ENCODE measurements at places on chromosomes 4 and X.

GRCh38 chrX:80246271-80246670 is 174.0 kb upstream of the TENT5D start:
- DNase-seq, result no peak

DNA sequence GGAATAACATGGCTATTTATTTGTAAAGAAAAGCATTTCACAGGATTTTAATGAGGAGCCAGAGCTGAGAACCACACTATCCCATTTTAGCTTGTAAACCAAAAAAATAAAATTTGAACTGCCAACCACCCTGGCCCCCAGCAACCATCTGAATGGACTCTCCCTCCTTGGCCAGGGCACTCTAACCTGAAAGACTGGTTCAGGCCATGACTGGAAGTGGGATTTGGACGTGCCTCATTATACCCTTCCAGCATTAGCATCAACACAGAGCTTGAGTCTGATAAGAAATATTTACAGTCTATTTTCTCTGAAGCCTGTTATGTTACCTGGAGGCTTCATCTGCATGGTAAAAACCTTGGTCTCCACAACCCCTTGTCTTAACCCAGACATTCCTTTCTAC is 30.0 kb downstream of the METAP1 start:
- no peak for DNase-seq

DNA sequence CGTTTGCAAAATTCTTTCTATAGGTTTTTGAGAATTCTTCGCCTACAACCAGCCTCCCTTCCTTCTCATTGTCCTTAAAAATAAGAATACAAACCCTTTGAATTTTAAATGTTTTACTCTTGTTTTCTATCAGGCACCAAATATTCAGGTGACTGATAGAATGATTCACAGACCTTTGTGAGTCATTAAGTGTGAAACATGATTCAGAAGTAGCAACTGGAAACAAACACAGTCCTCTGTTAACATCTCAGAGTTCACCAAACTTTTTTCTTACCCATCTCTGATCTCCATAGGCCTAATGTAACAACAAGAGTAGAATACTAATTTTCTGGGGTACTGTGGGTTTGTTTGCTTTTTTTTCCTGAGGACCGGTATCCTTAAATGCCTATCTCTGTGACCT is 63.4 kb upstream of the MAB21L2 start:
- DNase-seq, result no peak

GRCh38 chrX:18542905-18543304 is 117.5 kb downstream of the CDKL5 start:
- DNase-seq, result no peak

DNA sequence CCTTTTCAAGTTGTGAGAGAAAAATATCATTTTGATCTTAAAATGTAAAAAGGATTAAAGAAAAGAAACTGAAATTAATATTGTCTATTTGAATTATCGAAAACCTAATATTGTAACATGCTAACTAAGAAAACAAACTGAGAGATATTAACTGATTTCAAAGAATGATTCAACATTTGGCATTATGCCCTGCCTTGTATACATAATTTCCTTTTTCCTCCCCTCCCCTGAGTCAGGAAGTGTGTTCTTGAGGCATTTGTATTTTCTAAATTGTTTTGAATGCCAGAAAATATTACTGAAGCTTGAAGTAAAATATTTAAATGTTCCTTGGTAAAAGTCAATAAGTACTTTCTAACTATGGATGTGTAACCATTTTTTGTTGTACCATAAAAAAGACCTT is 49.4 kb downstream of the RPS6KA3 start:
- DNase-seq, result peak; percentile 10

GRCh38 chr4:116736756-116737155 is 348.6 kb downstream of the TRAM1L1 start:
- no peak for DNase-seq

GRCh38 chr4:20761382-20761781 is 61.1 kb downstream of the PACRGL start:
- DNase-seq, result no peak

- DNase-seq, result no peak
Measured at GRCh38 chr4:68613752-68614151, 37.6 kb upstream of the UGT2B17 start.

- peak; percentile 31 for DNase-seq
Measured at GRCh38 chr4:84324303-84325245, 174.5 kb downstream of the NKX6-1 start.

GRCh38 chr4:48008021-48008596 is 8.4 kb downstream of the CNGA1 start:
- DNase-seq, result no peak

DNA sequence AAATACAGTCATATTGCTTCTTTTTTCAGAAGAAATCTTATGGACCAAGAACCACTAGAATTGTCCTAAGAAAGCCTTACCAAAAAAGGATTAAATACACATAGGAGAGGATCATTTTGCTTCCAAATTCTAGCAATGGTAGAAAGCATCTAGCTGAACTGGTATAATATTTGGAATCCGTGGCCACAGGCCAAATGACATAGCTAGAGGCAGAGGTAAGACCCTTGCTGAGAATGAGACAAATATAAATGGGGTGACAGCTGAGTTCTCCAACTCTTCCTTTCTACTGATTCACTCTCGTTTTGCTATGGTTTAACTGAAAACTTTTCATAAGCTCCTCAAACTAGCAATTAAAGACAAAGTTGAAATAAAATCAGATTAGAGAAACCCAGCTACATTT is 150.0 kb downstream of the TTC29 start:
- DNase-seq, result no peak

DNA sequence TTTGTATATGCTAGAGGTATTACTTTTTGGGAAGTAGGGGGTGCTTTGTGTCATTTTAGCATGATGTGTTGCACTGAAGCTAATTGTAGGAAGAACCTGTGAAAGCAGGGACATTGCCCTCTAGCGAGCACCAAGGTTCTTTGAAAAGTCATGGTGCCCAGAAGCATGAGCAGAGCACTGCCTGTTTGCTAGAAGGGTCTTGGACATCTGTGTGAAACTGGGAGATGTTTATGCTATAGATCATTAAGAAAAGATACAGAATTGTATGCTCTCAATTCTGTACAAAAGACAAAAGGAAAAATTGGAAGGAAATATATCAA is 14.7 kb downstream of the GRPR start:
- no peak for DNase-seq

DNA sequence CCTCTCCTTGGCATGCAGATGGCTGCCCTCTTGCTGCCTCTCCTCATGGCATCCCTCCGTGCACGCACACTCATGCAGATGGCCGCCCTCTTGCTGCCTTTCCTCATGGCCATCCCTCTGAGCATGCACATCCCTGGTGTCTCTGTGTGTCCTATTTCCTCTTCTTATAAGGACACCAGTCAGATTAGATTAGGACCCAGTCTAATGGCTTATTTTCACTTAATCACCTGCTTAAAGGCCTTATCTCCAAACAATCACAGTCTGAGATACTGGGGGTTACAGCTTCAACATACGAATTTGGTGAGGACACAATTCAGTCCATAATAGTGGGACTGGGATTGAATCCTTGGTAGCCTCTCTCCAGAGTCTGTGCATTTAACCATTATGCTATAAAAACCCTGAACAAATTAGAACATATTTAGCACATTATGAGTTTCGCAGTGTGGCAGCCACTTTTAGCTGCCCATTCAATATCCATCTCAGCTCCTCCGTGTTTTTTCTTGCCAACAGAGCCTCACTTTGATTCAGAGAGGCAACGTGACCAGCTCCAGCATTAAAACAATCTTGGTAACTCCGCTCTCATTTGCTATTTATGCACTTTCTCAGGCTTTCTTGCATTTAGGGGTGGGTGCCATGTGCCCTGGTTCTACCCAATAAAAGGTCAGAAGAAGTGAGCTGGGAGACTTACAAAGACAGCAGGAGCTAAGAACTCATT is 26.2 kb upstream of the TMEM150C start:
- no peak for DNase-seq

- no peak for DNase-seq
Measured at GRCh38 chrX:14501327-14501726, 28.0 kb upstream of the GLRA2 start.

DNA sequence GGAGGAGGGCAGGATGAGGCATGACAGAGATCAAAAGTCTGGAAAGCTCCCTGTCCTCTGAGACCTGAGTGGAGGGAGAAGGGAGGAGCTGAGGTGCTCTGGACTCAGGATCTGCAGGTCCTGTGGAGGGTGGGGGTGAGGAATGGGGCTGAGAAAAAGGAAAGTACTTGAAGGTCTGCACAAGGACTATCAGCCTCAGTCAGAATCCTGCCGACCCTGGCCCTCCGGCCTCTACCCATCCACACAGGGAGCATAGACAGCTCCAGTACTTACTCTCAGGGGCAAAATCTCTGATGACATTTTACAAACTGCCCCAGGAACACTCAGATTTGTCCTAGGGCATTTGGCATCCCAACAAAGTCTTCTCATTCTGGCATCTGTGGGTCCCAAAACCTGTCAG is 991 bp upstream of the ITIH6 start:
- no peak for DNase-seq

DNA sequence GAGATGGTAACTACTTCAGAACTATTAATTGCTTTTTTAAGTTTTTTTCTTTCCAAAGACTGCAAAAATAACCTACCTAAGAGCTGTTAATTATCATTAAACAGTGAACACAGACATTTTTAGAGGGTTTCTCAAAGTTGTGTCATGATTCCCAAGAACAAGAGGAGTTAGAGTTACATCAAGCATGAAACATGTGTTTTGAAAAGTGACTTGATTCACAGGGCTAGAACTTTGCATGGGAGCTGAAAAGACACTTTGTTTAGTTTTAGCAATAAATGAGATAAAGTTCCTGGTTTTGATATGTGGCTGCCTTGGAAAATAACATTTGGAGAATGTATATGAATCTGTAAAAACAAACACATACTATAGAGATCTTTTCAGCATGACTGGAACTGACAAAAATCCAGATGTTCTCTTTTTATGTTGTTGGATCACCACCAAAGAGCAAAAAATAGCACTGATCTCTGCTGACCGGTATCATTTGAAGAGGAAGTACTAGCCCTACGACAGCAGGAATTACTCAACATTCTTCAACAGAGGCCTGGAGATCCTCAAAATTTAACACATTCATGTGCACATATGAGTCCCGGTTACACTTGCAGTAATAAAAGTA is 173.0 kb upstream of the PCDH18 start:
- peak; percentile 77 for DNase-seq

DNA sequence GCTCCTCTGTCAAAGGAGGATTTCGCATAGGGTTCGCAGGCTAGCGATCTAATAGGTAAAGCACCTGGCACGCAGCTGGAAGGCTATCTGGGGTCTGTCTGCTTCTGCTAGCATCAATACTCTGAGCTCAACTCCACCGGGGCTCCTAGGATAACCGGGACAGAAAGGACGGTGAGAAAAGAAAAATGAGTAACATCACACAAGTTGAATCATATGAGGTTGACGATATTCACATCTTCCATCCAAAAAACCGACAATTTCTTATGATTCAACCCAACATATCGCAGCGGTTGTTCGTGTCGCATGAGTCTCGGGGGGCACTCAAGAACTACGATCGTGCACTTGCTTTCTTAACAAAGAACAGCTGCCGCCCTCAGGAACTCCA is 1.8 kb downstream of the PROM1 start:
- no peak for DNase-seq
